ENCODE measurements at places on chromosomes 2 and 18.

DNA sequence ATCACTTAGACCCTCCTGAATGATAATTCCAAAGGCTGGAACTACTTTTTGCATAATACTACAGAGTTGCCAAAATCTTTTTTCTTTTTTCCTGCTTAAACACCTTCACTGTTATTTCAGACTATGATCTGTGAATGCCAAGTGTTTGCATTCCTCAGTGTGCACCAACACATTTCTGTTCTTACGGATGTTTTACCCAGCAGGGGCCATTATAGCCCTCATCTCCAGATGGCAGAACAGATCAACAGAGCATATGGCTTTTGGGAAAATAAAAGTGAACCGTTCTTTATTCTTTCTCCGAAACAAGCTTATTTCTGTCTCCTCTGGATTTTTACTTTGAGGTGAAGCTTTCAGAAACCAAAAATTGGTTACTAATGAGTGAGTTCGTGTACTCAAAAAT is 1226.6 kb upstream of the FAM98A start:
- DNase-seq = no peak

DNA sequence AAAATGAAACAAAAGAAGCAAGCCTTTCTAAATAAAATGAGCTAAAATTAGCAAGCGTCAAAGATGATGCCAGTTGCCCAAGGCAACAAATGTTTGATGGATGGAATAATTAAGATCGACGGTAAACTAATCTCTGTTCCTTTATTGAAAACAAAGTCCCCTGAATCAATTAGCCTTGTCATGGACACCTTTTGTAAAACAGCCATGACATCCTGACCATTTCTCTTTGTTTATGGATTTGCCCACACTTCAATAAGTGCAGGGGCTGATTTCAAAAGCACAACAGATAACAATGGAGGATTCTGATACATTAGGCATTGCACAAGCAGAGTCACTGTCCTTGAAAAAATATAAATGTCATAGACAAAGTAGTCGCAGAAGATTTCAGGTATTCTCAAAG is 160.1 kb upstream of the HNRNPA3 start:
- DNase-seq = no peak

GRCh38 chr2:177917169-177917568 is 155.4 kb downstream of the PDE11A start:
- no peak for DNase-seq

DNA sequence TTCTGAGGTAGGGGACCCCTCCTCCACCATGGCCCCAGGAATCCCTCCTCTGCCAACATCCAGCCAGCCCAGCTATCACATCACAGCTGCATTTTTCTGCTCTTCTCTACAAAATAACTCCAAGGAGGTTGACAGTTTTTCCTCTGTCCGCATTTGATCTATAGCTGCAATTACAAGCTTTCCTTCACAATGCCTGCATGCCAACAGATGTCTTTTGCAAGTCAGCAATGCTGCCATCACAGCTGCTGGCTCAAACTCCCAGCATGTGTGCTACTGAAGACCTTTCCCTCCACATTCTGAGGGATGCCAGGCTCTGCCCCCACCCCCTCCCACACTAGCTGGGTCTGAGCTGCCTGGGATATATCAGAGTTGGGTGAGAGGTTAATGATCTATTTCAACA is 51.7 kb downstream of the MCFD2 start:
- DNase-seq = no peak

- no peak for DNase-seq
These were observed 42.8 kb upstream of the RAB31 start for GRCh38 chr18:9665314-9665713.
